Activated CD4-positive, alpha-beta T cell treated with anti-CD3 and anti-CD28 coated beads, Interleukin-2, amount 10 ng/mL, durations not matched to agents 7 days and 5 days (primary cell): ENCODE measurements at places on chromosomes 4 and X.

DNA sequence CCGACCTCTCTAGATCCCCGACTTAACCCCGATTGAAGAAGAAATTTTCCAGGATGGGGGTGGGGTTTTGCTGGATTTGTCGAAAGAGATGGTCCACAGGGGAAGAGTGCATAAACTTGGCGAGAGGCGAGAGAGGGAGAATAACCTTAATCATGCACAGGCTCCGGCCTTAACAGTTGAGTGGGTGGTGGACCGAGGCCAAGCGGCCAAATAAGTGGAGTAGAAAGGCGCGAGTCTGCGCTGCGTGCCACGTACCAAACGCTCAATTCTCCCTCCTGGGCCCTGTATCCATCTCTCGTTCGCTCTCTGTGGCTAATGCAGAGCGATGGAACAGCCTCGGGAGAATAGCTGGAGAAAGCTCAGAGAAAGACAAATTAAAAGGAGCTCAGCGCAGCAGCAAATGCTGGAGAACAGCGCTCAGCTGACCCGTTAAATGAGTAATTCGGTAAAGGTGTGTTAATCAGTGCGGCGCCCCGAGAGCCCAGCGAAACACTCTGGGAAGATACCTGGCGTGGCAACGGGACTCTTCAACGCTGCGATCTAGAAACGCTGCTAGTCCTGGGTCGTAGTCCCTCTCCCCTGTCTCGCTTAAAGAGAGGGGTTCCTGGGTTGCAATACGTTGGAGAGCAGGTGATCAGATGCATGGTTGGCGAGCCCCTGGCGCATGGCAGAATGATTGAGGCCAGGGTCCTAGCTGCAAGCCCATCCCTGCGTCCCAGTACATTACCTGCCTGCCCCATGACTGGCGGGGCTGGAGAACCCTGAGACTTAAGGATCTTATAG, 887 bp upstream of the IL1RAPL2 start:
- DNase-seq: no peak

DNA sequence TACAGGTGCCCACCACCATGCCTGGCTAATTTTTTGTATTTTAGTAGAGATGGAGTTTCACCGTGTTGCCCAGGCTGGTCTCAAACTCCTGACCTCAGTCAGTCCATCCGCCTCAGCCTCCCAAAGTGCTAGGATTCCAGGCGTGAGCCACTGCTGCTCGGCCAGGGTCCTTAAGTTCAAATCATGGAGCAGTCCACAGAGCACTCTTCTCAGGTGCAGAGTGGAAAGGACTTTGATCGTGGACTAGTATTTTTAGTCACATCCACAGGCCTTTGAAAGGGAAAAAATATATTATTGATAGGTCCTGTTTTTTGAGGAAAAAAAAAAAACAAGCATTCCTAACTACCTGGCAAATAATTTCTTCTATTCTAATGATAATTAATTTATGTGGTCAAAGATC, 31.2 kb downstream of the GAB1 start:
- DNase-seq: no peak

DNA sequence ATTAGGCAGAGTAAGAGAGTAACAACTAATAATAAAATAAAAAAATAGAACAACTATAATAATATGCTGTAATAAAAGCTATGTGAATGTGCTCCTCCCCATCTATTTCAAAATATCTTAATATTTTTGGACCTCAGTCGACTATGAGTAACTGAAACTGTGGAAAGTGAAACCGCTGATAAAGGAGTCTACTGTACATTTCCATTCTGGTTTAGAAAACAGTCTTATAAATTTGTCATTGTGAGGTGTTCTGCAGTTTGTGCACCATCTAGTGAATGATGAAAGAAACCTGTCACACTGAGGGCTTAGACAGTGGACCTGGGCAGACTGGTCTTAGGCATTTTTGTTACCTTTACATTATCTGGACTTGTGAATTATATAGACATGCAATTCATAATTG, 42.0 kb downstream of the TMEM150C start:
- DNase-seq: no peak

- DNase-seq: peak; percentile 7
These were observed 38.9 kb downstream of the STARD8 start for GRCh38 chrX:68686097-68686977.

DNA sequence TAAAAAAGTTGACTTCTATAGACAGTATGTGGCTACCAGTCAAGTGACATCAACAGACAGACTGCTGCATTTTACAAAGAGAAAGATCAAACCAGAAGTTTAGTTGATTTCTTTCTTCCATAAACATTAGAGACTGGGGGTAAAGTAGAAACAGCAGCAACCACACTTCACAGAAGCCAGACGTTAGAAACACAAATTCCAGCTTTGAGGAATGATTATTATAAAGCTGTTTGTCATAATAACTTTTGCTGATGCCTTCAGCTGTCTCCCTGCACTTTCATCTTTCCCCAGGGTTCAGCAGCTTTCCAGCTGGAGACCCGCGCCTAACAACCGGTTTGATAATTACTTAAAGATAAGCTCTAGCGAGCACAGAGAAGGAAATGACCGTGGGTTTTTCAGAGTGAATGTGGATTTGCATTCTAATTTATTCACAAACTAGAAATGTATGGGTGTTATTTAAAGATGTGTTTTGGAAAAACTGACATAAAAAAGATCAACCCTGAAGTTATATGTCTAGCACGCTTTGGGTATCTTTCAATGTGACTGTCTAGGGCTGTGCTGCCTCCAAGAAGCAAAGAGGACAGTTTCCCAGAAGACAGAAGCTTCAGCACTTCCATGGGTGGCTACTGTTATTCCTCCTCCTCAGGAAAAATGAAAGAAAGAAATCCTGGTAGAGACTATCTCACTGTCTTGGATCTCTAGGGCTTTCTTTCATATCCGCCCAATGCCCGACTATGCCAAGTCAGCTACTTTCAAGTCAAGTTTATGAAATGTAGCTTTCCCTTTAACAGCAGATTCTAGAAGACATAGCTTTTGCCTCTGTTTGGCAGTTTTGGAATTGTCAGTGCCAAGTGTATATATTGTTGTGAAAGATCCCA, 15.0 kb upstream of the ENAM start:
- DNase-seq: no peak

DNA sequence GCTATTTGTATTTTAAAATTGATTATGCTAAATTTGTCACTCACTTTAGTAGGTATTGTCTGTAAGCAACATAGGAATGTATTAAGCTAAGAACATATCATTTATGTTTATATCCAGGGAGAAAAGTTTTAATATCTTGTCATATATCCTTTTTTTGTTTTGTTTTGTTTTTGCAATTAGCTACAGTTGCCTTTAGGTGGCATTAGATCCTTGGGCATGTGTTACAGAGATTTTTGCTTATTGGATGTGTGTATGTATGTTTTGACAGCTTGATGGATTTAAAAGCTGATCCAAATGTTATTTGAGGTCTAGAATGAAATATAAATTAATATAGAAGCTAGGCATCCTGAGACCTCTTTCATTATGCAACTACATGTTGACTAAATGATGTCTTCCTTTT, 36.1 kb upstream of the OTUD4 start:
- no peak for DNase-seq

- DNase-seq: no peak
These were observed 199.7 kb downstream of the HS6ST2 start for GRCh38 chrX:132758759-132759158.

DNA sequence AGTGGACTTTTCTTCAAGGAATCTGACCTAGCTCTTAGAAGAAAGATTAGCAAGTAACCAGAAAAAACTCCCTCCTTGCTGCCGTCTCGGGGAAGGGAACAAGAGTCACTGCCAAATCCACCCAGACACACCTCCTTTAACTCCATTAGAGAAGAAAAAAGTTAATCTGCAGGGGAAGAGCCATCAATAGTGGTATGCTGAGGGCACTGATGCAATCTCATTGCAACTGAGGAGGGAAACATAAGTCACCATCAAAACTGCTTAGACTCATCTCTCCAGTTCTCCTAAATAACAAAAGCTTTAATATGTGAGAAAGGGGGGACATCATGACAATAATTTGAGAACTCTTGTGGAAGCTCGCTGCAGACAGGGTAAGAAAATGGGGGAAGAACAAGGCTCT, 49.3 kb upstream of the MAGED4B start:
- DNase-seq: no peak

DNA sequence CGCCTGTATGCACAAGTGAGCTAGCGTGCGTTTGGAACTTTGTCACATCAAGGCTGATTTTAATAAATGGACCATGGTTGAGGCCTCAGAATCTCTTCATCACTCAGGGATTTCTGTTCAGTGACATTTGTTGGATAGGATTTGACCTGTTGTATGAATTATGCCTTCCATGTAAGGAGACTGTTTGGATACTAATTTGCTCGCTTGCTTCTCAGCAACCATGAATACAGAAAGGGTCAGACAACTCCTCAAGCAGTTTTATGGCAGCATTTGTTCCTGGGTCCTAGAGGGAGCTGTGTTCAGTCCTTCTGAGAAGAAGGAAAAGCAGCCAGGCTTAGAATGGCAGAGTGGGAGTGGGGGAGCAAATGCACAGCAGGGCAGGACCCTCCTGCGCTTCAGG, 269.7 kb upstream of the LCORL start:
- DNase-seq: no peak

- DNase-seq: no peak
These were observed 36.9 kb downstream of the AMMECR1 start for GRCh38 chrX:110280954-110281353.

- DNase-seq: no peak
These were observed 229.6 kb upstream of the PGRMC2 start for GRCh38 chr4:128517096-128517738.
